GM04504 (cell line): ENCODE measurements at places on chromosomes 5 and 9.

DNA sequence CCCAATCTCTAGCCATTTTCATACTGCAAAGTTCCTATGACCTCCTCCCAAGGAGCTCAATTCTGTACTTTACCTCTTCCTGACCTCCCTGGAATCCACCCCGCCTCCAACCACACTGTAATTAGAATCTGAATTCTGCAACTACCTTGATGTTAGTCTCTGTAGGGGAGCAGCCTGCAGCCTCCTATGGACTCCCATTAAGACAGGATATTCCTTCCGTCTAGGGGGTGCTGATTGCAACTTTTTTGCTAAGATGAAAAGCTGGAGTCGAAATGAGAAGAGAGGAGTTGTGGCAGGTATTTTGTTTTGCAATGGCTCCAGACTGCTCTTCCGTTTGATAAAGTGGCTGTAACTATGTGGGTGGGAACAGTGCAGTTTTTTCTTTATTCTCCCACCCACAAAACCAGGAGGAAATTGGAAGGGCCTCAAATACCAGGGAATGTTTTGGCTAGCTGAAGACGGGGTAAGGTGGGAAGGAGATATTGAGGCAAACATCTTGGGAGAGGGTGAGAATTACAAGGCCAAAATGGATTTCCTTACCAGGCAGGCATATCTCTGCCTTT is 23.8 kb downstream of the ANXA2R start:
- DNase-seq, result no peak

DNA sequence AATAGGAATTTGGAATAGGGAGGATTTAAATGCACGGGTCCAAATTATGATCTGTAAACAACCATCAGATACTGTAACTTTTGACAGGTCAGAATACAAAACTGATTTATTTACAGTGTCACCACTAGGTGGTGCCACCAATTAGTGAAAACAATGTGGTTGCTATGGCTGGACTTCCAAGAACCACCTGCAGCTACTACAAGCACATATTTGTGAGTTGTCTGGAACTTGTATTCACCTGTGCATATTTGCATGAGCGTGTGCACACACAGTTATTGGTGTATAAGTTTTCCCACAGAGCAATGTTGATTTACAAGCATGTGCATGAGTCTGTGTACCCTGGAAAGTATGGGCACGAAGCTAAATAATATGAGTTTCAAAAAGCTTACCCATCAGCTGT is 3.0 kb upstream of the HRCT1 start:
- no peak for DNase-seq

DNA sequence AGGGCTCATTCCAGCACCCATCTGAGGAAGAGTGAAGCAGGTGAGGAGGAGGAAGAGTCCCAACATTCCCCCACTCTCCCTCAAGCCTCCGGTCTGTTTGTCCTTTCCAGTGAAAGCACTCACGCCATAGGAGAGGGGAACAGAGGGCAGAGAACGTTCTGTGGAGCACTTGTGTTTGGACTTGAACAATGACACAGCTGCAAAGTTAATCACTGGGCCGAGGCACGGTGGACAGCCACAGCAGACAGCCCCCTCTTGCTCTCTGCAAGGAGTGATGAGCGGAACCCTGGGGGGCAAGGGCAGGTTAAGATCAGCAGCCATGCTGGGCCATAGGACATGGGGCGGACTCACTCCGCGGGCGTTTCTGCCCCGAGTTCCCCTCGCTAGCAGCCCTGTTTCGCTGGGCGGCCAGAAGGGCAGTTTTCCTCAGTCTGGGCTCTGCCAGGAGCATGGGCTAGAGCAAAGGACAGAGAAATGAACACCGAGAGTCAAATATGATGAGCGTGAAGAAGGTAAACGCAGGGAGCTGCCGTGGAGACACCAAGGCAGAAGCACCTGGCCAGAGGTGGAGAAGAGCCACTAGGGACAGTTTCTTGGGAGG is 185.7 kb downstream of the GAPVD1 start:
- no peak for DNase-seq

GRCh38 chr5:174284873-174285272 is 239.4 kb downstream of the NSG2 start:
- DNase-seq, result no peak

DNA sequence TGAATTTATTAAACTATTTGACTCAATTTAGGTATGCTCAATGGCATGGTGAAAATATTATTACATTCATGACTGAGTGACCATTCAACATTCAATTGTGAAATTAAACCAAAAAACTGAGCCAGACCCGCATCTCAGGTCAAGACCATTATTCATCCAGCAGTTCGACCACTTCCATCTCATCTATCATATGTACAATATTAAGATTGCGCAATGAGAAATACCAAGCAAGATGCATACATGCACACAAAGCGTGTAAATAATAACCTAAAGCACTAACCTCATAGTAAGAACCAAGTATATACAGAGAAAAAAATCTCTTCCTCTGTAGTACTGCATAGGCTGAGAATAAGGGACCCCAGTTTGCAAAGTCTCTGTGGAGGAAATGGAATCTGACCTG is 310.2 kb downstream of the ADGRV1 start:
- DNase-seq, result no peak

DNA sequence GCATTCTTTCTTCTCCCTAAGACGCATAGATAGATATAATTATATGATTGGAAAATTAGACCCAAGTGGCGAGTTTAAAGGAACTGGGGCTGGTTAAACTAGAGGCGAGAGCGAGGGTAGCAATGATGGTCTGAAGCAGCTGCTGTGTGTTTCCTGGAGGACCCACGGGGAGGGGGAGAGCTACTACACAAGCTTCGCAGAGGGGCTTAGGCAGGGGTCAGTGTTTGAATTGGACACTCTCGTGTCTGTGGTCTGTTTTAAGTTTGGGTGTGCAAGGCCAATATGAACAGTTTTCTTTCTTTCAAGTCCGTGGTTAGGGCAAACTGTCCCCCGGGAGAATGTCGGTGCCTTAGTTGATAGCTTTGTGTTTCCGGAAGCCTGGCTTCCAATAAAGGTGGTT is 43.1 kb downstream of the PDZD2 start:
- DNase-seq, result no peak

- no peak for DNase-seq
Observed at GRCh38 chr5:105475401-105475800, 1912.8 kb upstream of the NUDT12 start.
